ENCODE measurements at places on chromosomes 7 and 10.

DNA sequence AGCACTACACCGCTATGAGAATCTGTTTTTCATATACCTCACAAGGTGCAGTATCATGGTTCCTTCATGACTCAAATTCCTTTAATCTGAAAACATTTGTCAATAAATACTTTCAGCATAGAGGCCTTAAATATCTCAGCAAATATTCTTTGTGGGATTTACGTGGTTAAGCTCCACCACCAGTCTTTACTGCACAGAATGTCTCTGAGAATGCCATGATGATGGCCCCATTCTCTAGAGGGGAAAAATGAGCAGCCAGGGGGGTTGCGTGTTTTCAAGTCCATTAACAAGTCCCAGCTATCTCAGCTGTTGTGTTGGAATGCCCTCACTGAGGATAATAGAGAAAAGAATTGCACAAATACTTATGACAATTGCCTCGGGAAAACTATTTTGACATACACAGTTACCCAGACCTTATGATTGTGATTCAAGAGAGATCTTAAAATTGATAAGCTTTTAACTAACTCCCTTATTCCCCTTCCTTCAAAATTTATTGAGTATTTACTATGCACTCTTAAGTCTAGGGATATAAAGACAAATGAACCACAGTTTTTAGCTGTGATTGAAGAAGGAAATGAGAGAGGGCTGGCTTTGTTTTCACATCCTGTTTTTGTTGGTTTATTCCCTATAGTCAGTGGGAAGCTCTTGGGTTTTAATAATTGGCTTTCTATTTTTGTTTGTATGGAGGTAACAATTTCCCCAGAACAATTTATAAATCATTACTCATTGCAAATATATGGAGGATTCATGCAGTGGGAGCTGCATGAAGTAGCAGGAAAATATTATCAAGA, 176.5 kb upstream of the VWC2 start:
- no peak for DNase-seq

GRCh38 chr7:92598310-92598981, 8.3 kb upstream of the FAM133B start:
- no peak for DNase-seq

DNA sequence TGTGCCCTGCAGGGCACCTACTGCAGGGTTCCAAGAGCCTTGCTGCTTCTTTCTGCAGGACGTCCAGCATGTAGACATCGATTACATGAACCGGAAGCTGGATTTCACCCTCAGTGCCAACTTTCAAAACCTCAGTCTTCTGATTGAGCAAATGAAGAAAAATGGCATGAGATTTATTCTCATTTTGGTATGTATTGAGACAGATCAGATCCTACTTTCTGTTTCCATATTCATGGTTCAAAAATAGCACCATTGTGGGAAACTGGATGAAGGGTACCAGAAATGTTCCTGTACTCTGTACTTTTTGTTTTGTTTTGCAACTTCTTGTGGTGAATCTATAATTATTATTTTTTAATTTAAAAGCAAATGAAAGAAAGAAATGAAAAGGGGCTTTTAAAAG, 64.1 kb downstream of the MGAM2 start:
- DNase-seq = no peak

GRCh38 chr7:18341756-18342155, 153.8 kb upstream of the HDAC9 start:
- no peak for DNase-seq

Measured in NCI-H524 (cell line).